Endothelial cell of umbilical vein (primary cell): ENCODE measurements at places on chromosomes 2 and 18.
A peak's percentile ranks its signal among the peaks of the same experiment; 100 is the strongest.

DNA sequence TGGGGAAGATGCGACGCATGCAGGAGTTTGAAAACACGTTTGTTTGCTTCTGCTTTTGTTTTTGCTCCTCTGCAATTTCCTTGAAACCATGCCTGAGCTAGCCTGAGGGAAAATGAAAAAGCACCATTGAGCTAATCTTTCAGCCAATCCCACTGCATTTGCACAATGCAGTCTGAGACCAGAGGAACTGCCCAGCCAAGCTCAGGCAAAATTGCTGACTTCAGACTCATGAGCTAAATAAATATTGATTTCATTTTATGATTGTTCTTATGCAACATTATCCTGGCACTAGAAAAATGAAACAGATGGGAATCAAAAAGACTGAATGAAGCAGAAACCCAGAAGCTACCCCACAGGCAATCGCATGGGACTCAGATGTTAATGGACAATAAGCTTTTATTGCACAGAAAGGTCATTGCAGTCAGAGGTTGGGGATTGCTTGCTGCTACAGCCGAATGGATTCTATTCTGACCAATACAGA lies 37.0 kb downstream of the TPRKB start:
- peak; percentile 36 for DNase-seq

DNA sequence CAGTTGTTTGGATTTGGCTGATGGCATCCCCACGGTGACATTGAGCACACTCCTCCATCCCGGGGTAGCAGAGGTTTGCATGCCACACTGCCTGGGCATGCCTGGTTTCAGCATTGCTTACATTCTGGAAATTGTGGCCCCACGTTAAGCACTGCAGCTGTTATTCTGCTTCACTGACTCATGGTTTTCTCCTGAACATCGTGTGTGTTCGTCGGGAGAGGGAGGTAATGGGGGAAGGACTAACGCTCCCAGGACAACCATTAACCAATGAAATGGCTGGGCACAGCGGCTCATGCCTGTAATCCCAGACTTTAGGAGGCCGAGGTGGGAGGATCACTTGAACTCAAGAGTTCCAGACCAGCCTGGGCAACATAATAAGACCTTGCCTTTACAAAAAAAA lies 28.2 kb upstream of the YWHAQ start:
- DNase-seq: no peak

- no peak for DNase-seq
Measured at GRCh38 chr2:132272713-132273112, 111.0 kb upstream of the ANKRD30BL start.

- DNase-seq: no peak
Measured at GRCh38 chr2:71389384-71390072, 57.9 kb downstream of the ZNF638 start.

- DNase-seq: no peak
Measured at GRCh38 chr2:70463581-70463980, 90.0 kb downstream of the TGFA start.

- DNase-seq: no peak
Measured at GRCh38 chr2:121185571-121186074, 99.4 kb downstream of the TFCP2L1 start.

DNA sequence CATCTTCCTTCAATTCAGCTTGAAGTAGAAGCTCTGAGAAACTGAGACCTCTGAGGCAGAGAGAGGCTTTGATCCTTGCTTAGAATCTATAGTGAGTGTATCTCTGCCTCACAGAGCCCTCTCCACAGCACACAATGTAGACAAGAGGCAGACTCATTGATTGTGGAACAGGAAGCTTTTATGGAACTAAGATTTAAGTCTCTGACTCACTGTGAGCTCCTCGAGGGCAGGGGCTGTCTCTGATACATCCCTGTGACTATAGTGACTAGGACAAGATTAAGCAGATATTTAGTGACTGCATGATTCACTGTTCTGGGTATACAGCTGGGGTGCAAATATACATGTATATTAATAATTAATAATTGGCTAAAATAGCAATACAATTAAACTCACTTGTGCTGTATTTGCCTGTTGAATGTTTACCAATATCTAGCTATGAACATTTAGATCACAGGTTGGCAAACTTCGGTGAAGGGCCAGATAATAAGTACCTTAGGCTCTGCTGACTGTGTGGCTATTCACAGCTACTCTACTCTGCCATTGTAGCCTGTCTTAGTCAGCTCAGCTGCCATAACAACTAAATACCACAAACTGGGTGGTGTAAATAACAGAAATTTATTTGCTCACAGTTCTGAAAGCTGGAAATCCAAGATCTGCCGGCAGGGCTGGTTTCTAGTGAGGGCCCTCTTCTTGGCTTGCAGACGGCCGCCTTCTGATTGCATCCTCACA lies 54.4 kb downstream of the ARHGEF4 start:
- DNase-seq: no peak

GRCh38 chr18:24786027-24786426 lies 325.6 kb downstream of the HRH4 start:
- DNase-seq: peak; percentile 11

DNA sequence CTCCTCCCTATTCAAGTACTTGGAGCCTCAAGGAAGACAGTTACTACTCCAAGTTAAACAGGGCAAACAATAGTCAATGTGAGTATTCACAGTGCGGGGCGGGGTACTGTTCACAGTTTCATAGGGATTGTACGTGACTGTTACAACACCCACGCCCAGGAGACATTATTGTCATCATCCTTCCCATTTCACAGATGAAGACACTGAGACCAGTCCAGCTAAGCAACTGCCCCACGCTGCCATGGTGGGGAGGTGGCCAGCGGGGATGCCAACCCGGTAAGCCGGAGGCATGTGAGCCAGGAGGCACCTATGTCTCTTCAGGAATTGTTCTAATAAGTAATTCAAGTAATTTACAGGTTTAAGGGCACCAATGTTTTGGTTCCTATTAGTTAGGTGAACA lies 982 bp downstream of the HJURP start:
- DNase-seq: no peak

DNA sequence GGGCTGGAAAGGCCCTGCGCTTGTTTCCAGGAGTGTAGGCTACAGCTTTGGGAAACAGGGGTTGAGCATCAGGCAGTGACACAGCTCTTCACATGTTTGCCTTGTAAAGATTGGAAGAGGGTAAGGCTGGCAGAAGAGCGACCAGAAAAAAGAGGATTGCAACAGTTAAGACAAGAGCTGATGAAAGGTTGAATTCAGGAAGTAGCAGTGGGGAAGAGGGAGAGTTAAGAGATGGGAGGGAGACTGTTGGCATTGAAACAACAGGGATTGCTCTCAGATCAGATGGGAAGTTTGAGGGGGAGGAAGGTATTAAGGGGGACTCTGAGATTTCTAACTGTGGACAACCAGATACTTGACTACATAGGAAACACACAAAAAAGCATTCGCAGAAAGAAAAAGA lies 96.9 kb downstream of the CTAGE1 start:
- no peak for DNase-seq

GRCh38 chr2:23355001-23355400 lies 30.0 kb upstream of the KLHL29 start:
- no peak for DNase-seq

GRCh38 chr2:16005816-16006536 lies 65.6 kb downstream of the MYCN start:
- DNase-seq: no peak

DNA sequence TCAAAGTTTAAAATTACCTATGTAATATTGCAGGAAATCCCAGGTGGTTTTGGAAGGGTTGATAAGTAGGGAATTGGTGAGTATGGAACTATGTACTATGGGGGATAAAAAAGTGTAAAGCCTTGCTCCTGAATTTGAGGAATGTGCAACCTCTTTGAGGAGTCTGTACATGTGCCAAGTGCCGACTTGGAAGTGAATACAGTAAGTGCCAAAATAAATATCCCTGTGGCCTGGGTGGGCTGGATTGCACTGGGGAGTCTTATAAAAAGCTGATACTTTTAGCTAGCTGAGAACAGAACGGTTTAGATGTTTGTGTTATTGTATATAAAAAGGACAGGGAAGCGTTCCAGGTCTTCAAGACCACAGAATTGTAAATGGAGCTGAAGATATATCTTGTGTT lies 317.1 kb upstream of the LRRTM1 start:
- DNase-seq: no peak

- no peak for DNase-seq
Measured at GRCh38 chr2:81196933-81197628, 892.5 kb upstream of the LRRTM1 start.

DNA sequence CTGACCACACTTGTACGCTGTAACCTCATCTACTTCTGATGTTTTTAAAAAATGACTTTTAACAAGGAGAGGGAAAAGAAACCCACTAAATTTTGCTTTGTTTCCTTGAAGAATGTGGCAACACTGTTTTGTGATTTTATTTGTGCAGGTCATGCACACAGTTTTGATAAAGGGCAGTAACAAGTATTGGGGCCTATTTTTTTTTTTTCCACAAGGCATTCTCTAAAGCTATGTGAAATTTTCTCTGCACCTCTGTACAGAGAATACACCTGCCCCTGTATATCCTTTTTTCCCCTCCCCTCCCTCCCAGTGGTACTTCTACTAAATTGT lies 2.1 kb downstream of the RHOB start:
- DNase-seq: no peak

GRCh38 chr2:10794876-10795275 lies 17.7 kb downstream of the PDIA6 start:
- DNase-seq: no peak

GRCh38 chr2:26195040-26195984 lies 22.4 kb downstream of the GAREM2 start:
- DNase-seq: no peak

- DNase-seq: no peak
Measured at GRCh38 chr2:151156431-151156830, 105.2 kb downstream of the RBM43 start.

GRCh38 chr2:27735263-27735904 lies 36.1 kb upstream of the MRPL33 start:
- peak; percentile 46 for DNase-seq

DNA sequence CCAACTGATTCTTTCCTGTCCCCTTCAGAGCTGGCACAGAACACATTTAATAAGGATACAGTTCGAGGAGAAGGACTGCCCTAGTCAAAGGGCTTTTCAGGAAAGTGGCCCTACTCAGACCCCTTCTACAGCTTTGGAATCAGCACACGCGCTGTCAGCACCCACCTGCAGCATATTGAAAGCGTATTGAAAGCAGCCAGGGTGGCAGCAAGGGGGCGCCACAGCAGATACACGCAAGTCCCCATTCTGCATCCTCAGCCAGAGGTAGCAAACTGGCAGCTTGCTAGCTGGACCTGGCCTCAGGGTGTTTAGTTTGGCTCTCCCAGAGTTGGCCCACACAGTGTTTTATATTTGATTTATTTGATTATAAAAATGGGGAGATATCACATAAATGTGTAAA lies 101.0 kb upstream of the NT5C1B start:
- no peak for DNase-seq

- no peak for DNase-seq
Measured at GRCh38 chr2:51693640-51694039, 661.7 kb upstream of the NRXN1 start.

DNA sequence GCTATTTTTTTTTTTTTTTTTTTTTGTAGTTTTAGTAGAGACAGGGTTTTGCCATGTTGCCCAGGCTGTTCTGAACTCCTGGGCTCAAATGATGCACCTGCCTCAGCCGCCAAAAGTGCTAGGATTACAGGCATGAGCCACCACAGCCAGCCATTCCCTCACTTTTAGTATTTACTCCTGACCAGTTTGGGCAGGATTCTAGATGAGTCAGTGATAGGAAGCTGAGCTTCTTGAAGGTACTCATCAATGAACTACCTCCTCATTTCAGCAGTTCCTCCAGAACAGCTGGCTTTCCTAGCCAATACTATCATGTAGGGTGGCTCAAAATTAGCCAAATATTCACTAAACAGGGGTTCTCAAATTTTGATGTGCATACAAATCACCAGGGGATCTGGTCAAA lies 57.2 kb downstream of the CYBRD1 start:
- DNase-seq: no peak

DNA sequence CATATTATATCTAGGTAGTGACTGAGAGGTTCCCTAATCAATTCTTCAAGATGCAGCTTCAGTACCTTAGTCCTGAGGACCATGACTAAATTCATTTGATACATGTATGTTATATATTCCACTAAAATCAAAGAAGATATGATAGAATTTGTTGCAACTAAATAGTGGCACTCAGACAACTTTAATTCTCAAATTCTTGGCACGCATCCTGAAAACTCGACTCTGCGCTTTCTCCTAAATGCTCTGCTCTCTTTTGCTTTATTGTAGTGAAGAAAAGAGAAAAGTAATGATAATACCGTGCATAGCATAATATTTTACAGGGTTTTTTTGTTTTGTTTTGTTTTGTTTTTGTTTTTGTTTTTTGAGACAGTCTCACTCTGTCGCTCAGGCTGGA lies 475.3 kb downstream of the ARHGAP15 start:
- no peak for DNase-seq

DNA sequence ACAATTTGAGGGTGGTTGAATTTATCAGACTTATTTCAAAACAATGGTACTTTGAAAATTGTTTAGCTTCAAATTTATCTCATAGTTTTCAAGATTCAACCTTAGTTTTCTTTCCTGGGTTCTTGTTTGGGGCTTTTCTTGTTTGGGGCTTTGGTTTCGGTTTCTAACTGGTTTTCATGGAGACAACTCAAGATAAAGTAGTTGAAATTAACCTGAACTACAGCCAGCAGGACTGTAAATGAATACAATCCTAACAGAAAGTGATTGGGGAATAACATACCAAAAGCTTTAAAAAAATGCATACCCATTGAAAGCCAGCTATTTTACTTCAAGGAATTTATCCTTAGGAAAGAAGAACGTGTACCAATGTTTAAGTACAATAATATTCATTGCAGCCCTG lies 133.5 kb upstream of the SLC14A2 start:
- DNase-seq: no peak

GRCh38 chr2:187842978-187843847 lies 289.0 kb upstream of the TFPI start:
- peak; percentile 75 for DNase-seq

DNA sequence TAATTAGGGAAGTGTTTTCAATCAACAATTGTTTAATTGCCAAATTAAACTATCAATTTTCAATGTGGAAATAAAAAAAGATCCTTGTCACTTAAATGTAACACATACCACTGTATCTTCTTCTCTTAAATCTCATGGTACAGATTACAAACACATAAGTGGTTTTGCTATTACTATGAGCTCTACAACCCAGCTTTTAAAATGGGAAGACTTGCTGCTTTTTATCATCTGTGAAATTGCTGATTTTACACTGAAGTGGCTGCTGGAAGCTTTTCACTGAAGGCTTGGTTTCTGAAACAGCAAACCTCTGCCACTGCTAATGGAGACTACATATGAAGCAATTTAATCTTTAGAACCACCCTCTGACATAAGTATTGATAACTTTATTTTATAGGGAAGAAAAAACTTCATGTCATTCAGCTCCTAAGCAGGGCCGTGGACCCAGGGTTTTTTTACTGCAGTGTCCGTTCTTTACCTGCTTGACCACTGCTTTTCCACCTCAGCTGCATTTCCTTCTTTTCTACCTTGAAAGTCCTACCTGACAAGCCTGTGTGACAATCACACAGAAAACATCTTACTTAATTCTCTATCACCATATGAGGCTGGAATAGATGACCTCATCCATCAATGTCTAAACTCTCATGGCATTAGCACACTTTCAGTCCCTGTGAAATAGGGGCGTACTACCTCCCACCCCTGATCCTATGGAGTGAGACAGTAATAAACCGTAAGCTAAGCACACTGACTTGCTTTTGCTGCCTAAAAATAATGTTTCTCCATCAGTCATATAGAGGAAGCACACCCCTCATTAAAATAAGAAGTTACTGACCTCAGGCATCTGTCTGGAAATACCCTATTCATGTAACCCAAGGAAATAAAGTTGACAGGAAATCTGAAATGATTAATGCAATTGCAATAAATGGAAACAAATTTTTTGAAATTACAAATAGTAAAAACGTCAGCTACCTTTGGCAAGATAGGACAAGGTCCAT lies 19.2 kb upstream of the SLC8A1 start:
- peak; percentile 24 for DNase-seq
